ENCODE measurements at places on chromosomes 4 and X.
A peak's percentile ranks its signal among the peaks of the same experiment; 100 is the strongest.

DNA sequence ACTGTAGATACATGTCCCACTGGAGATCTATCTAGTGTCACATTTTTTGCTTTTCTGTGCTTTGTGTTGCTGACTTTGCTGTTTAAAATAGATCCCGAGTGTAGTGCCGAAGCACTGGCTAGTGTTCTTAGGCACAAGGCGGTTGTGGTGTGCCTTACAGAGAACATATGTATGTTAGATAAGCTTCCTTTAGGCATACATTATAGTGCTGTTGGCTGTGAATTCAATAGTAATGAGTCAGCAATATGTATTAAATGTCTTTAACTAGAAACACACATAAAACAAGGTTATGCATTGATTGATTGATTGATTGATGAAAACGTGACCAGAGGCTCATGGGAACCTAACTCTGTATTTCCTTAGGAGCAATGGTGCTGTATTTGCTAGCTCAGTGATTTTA lies 56.2 kb downstream of the COX7B2 start:
- no peak for DNase-seq

- no peak for DNase-seq
Measured at GRCh38 chr4:73103799-73104503, 34.4 kb upstream of the COX18 start.

- DNase-seq = no peak
Measured at GRCh38 chr4:73822812-73823504, 13.5 kb upstream of the CXCL6 start.

- DNase-seq = no peak
Measured at GRCh38 chr4:110480746-110481271, 4.9 kb downstream of the ENPEP start.

- DNase-seq = no peak
Measured at GRCh38 chrX:35670889-35671288, 127.3 kb upstream of the MAGEB16 start.

DNA sequence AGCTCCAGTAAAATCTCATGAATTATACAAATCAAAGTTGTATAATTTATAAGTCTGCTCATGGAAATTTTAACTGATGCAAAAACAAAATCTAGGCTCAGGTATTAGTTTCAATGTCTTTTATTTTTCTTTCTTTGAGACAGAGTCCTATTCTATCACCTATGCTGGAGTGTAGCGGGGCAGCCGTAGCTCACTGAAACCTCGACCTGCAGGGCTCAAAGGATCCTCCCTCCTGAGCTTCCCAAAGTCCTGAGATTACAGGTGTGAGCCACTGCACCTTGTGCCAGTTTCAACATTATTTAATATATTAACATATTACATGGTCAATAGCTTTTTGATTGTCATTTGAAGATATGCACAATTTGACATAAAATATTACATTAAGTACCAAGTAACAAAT lies 678.7 kb downstream of the ARAP2 start:
- DNase-seq = no peak

GRCh38 chr4:73985528-73985852 lies 2.5 kb downstream of the PPBP start:
- DNase-seq = no peak

DNA sequence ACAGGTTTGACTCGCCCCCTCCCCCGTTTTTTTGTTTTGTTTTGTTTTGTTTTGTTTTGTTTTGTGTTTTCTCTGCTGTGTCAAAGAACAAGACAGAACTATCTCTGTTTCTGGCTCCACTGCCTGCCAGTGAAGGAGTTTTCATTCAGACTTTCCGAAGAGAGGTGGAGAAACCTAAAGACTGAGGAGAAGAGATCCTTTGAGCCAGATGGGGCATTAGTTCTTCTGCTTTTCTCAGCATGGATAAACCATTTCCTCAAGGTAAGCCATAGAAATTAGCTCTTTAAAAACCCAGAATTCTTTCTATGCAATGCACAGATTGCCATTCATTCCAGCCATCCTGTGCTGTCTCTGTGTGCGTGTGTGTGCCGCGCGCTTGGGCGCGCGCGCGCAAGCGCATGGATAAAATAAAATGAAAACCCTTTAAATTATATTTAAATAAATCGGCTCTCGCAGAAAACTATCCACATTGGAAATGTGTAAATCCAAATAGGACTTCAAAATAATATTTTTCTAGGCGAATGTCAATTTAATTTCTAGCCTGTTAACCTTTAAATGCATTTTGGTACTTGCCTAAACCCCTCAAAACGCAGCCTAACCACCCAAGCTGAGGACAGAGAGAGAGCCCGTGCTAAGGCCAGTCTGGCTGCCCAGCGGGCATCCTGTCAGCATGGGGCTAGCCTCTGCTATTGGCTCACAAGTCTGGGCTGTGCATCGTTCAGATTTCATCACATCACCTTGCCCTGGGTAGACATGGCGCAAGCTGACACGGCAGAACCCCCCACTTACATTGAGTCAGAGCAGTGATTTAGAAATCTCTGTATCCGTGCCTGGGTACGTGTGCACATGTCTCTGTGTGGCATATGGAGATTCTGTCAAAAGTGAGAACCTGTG lies 113.0 kb upstream of the VAMP7 start:
- DNase-seq = no peak

GRCh38 chr4:174461466-174462106 lies 60.7 kb downstream of the HPGD start:
- DNase-seq = no peak

GRCh38 chrX:119635179-119635578 lies 29.0 kb upstream of the NKRF start:
- no peak for DNase-seq

DNA sequence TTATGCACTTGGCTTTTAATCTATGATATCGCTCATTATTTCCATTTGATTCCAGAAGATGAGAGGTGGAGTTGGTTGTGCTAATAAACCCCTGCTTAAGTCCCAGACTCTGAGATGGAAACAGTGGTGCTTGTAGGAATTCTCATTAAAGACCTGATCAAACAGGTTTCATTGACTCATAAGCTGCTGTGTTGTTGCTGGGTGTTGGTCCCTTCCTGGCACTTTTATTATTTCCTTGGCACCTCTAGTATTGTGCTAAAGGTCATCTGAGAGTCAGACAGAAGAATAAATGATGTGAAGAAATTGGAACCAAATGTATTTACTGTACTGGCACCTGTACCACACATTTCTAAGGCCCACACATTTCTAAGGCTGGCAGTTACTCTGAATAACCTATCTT lies 544.7 kb upstream of the NR3C2 start:
- DNase-seq = no peak

- no peak for DNase-seq
Measured at GRCh38 chr4:25865586-25865985, 2.8 kb upstream of the SEL1L3 start.

- no peak for DNase-seq
Measured at GRCh38 chr4:82797040-82797404, 1.6 kb downstream of the SCD5 start.

GRCh38 chrX:45710081-45710801 lies 509.6 kb upstream of the DIPK2B start:
- DNase-seq = no peak

GRCh38 chr4:188195389-188195985 lies 56.2 kb downstream of the TRIML1 start:
- DNase-seq = no peak

GRCh38 chrX:1661922-1662221 lies 47.0 kb downstream of the ASMT start:
- DNase-seq = no peak

DNA sequence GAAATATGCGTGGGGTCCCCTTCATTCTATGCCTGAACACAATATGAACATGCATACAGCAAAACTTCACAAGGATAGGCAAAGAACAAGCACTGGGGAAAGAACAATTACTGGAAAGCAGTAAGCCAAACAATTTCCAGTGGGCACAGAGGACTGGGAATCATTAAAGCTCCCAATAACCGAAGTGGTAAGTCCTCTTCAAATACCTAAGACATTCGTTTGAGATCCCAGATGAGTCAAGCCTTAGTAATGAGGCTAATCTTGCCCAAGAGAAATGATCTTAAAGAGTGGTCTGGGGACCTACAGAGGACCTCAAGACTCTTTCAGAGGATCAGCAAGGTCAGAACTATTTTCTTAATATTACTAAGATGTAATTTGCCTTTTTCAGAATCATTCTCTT lies 28.6 kb downstream of the ANAPC10 start:
- no peak for DNase-seq

GRCh38 chr4:84596826-84597225 lies 13.9 kb downstream of the CDS1 start:
- DNase-seq = no peak

- no peak for DNase-seq
Measured at GRCh38 chr4:76748649-76749048, 149.3 kb downstream of the SOWAHB start.

- peak; percentile 44 for DNase-seq
Measured at GRCh38 chr4:150297861-150298474, 219.7 kb downstream of the DCLK2 start.

DNA sequence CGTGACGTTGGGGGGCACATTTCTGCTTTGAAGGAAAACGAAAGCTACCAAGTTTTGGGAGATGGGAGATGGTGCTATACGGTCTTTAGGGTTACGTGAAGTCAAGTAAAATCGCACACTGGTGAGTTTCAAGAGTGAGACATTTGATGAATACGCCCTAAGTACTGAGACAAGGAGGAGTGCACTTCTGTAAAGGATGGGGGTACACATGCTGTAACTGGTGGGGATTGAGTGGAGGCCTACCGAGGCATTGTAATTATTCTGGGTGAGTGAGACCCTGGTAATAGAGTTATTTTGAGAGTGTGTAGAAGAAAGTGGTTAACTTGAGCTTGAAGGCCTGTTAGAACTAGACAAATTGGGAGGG lies 536 bp downstream of the SH3BGRL start:
- DNase-seq = no peak

- DNase-seq = no peak
Measured at GRCh38 chr4:123846561-123846960, 450.0 kb downstream of the SPRY1 start.

DNA sequence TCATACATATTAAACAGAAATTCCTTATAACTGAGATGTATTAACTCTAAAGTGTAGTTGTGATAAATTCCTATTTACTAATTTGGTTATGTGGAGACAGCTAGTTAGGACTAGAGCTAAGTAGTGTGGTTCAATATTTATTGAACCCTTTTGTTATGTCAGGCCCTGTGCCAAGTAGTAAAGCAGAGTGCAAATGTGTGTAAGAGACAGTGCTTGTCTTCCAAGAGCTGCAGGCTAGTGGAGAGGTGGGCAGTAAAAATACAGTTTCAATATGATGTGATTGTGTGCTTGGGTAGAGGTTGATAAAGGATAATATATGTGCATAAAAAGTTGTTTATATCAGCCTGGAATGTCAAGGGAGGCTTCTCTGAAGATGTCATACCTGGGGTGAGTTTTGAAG lies 80.0 kb downstream of the TBC1D19 start:
- DNase-seq = no peak
